BJ (cell line): ENCODE measurements at places on chromosomes 12 and 14.

- no peak for DNase-seq
Observed at GRCh38 chr14:104462651-104463630, 116.6 kb upstream of the C14orf180 start.

- DNase-seq = no peak
Observed at GRCh38 chr14:99065551-99065950, 206.4 kb downstream of the BCL11B start.

DNA sequence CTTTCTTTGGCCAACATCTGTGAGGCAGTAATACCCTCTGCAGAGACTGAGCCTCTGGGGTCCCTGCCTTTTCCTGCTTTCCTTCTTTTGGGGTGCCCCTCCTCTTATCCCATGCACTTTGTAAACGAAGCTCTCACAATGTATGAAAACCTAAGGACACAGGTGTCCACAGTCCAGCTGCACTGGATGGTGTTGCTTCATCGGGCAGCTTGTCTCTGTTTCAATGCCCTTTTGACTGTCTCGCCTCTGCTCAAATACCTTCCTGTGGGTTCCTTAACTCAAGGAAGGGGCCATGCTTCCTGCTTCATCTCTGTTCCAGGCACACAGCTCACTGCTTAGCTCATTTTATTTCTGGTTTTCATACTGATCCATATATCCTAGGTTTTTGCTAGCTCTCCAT is 6.4 kb downstream of the C1RL start:
- no peak for DNase-seq

- DNase-seq = no peak
Observed at GRCh38 chr14:74922752-74923401, at the start of gene RPS6KL1. Gene RPS6KL1 (minus strand): TSS chr14:74923260. CDS start chr14:74921541, 1,719 bp downstream.

- no peak for DNase-seq
Observed at GRCh38 chr14:22593189-22593588, 4.2 kb upstream of the DAD1 start.

DNA sequence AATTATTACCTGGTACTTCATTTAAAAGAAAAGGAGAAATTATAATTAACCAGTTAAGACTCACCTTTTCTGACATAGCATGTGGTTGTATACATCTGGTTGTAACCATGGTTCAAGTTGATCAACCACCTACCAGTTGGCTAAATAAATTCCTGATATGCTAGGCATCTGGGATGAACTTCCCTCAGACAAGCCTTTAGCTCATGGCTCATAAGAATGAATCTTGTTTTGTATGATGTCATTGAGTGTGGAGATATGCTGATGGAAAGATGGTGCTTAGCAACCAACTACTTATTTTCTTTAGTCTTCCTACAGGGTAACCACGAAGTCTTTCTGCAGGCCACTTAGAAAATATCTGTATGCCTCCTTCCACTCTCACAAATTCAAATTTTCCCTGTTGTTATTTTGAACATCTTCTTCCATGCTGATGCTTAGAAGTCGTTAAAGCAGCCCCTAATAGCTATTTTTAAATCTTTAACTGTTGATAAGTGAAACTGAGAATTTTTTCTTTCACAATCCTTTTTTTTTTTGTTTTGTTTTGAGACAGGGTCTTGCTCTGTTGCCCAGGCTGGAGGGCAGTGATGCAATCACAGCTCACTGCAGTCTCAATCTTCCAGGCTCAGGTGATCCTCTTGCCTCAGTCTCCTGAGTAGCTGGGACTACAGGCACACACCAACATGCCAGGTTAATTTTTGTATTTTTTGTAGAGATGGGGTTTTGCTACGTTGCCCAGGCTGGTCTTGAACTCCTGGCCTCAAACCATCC is 51.9 kb upstream of the PTHLH start:
- DNase-seq = peak; percentile 26
